Ovary (tissue), 10 donors: ENCODE measurements at places on chromosomes 11 and 22.

- no peak for DNase-seq
- no peaks in the 10 kb centered on the region for H3K4me1 ChIP-seq
- H3K36me3 ChIP-seq = no peaks in the 10 kb centered on the region
- no peak overlapping the region for H3K27ac ChIP-seq
These were observed 12.8 kb upstream of the SMIM38 start for GRCh38 chr11:69142895-69143294.

DNA sequence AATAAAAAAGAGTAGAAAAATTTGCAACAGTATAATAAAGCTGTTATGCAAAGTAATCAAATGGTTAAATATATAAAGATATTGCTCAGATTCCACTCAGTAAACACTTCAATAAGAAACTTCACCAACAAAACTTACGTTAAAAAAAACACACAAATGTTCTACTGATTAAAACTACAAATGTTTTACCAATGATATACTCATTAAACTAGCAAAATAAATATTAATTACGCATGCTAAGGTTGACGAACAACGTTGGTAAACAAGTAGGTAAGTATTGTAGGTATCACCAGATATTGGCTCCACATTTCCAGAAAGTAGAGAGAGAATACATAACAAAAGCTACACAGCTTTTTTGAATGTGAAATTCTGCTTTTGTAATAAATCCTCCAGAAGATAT, 12.6 kb downstream of the RDX start:
- no peak overlapping the region for H3K27ac ChIP-seq
- no peak overlapping the region for H3K4me3 ChIP-seq
- peaks cover 12% of the 10 kb centered on the region for H3K4me1 ChIP-seq

- no peaks in the 10 kb centered on the region for H3K36me3 ChIP-seq
- H3K4me3 ChIP-seq = no peak overlapping the region
- DNase-seq = no peak
- no peak overlapping the region for H3K27ac ChIP-seq
- H3K27me3 ChIP-seq = no peaks in the 10 kb centered on the region
These were observed 8.8 kb downstream of the CRY2 start for GRCh38 chr11:45856044-45856468.

DNA sequence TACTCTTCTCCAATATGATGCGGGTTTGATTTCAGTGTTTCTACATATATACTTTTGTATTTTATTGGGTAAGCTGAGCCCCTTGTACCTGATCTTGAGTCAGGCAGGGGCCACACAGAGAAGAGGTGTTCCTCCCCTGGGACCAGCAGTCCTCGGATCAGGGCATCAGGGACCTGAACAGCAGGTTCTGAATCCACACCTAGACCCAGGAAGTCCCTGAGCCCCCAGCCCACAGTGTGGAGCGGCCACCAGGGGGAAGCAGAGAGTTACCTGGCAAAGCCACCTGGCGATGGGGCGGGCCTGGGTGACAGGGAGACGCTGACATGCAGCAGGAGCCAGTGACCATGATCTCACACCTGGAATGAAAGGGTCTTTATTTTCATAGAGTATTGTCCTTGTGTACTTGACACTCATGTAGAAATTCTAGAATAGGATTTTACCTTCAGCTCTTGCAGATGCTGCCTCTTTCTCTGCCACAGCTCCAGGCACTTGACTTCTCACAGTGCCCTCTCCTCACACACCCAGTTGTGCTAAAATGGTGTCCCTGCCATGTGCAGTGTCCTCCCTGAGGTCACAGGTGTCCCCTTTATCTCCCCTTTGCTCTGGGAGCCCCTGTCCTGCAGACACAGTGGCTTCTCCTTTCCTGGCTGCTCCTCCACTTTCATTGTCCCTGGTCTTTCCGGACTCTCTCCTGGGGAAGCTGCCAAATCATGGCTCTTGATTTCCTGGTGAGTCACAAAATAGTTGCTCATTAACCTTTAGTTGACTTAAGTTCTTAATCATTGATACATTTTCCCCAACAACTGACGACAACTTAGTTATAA, 48.5 kb downstream of the GGTLC2 start:
- no peaks in the 10 kb centered on the region for H3K4me1 ChIP-seq
- H3K27me3 ChIP-seq = no peaks in the 10 kb centered on the region

GRCh38 chr11:79392161-79392560, 48.7 kb downstream of the TENM4 start:
- no peak overlapping the region for H3K4me3 ChIP-seq
- no peaks in the 10 kb centered on the region for H3K27me3 ChIP-seq
- H3K36me3 ChIP-seq = no peaks in the 10 kb centered on the region
- H3K27ac ChIP-seq = no peak overlapping the region

DNA sequence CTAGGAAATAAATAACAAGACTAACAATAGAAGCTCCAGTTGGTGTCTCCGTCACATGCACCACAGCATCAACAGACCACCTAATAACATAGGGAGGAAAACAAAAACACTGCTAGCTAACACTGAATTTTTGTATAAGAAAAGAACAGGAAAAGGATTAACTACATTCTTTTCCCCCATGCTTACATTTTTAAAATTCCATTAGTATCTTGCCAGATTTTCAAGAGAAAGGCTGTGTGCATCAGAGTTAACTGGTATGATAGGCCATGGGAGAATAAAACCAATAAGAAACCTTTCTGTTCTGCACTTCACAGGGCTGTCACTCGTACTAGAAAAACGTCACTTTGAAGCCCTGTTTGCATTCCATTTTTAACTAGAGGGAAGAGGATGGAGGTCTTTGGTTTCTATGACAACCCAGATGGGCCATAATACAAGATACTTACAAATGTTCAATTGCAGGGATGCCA, 79.0 kb downstream of the LARGE2 start:
- no peak overlapping the region for H3K27ac ChIP-seq
- H3K4me1 ChIP-seq = no peaks in the 10 kb centered on the region
- no peak overlapping the region for H3K4me3 ChIP-seq
- no peak for DNase-seq
- H3K27me3 ChIP-seq = no peaks in the 10 kb centered on the region

GRCh38 chr11:41413843-41414242, 45.6 kb downstream of the LRRC4C start:
- H3K4me1 ChIP-seq = no peaks in the 10 kb centered on the region
- H3K27ac ChIP-seq = no peak overlapping the region
- H3K36me3 ChIP-seq = no peaks in the 10 kb centered on the region
- H3K4me3 ChIP-seq = no peak overlapping the region
- H3K27me3 ChIP-seq = no peaks in the 10 kb centered on the region

DNA sequence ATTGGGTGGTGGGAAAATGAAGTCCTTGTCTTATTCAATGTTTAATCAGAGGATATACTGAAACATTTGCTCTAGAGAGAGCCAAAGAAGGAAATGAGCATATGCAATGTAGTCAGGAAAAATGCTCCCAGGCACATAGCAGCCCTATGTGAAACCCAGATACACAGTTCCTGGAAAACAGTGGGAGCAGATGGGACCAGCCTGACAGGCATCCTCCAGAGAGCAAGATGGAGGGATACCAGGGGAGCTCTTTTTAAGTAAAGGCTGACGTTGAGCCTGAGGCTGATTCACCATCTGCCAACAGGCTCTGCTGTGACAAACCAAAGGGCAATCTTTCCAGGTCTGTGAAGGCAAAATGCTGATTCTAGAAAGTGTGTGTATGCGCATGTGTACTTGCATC, 559.4 kb upstream of the KIRREL3 start:
- H3K36me3 ChIP-seq = no peaks in the 10 kb centered on the region
- no peaks in the 10 kb centered on the region for H3K4me1 ChIP-seq
- no peak overlapping the region for H3K27ac ChIP-seq

- no peak overlapping the region for H3K4me3 ChIP-seq
- DNase-seq = no peak
- H3K36me3 ChIP-seq = no peaks in the 10 kb centered on the region
- H3K4me1 ChIP-seq = no peaks in the 10 kb centered on the region
- H3K27me3 ChIP-seq = no peaks in the 10 kb centered on the region
These were observed 215.1 kb downstream of the PGR start for GRCh38 chr11:100914415-100915110.

GRCh38 chr11:121733858-121734257, 281.1 kb upstream of the SORL1-AS1 start:
- no peak overlapping the region for H3K27ac ChIP-seq
- no peak overlapping the region for H3K4me3 ChIP-seq
- no peaks in the 10 kb centered on the region for H3K36me3 ChIP-seq
- no peaks in the 10 kb centered on the region for H3K4me1 ChIP-seq

- H3K27me3 ChIP-seq = no peaks in the 10 kb centered on the region
- no peak for DNase-seq
- H3K4me3 ChIP-seq = no peak overlapping the region
- peaks cover 3% of the 10 kb centered on the region for H3K4me1 ChIP-seq
- H3K27ac ChIP-seq = no peak overlapping the region
These were observed 58.3 kb upstream of the EMID1 start for GRCh38 chr22:29147331-29147899.

- H3K4me1 ChIP-seq = peaks cover 2% of the 10 kb centered on the region
- no peak overlapping the region for H3K27ac ChIP-seq
- DNase-seq = no peak
- no peaks in the 10 kb centered on the region for H3K27me3 ChIP-seq
These were observed 20.7 kb upstream of the SLC22A12 start for GRCh38 chr11:64570341-64570740.

DNA sequence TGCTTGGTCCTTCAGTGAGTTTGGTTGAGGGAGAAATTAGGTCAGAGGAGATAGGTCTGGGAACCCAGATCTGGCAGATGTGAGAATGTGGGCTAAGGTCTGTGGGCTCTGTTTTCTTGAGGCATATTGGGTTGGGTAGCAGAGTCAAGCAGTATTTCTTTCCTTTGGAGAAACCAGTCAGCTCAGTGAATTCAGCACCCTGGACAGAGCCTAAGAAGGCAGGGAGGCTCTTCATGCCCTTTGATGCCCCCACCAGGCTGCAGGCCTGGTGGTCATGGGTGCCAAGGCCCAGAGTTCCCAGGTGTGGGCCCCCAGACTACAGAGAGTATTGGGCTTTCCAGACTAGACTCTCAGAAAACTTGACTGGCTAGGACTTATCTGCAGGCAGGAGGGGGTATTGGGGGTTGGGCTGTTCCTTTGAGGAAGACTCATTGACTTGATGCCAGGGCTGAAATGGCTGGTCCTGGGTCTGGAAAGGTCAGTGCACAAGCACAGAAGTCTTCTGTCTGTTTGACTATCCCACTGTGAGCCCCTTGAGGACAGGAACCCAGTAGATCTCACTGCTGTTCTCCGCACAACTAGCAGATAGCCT, 45.3 kb upstream of the NECTIN1 start:
- no peak overlapping the region for H3K4me3 ChIP-seq
- H3K4me1 ChIP-seq = peaks cover 3% of the 10 kb centered on the region
- no peaks in the 10 kb centered on the region for H3K36me3 ChIP-seq
- no peaks in the 10 kb centered on the region for H3K27me3 ChIP-seq

DNA sequence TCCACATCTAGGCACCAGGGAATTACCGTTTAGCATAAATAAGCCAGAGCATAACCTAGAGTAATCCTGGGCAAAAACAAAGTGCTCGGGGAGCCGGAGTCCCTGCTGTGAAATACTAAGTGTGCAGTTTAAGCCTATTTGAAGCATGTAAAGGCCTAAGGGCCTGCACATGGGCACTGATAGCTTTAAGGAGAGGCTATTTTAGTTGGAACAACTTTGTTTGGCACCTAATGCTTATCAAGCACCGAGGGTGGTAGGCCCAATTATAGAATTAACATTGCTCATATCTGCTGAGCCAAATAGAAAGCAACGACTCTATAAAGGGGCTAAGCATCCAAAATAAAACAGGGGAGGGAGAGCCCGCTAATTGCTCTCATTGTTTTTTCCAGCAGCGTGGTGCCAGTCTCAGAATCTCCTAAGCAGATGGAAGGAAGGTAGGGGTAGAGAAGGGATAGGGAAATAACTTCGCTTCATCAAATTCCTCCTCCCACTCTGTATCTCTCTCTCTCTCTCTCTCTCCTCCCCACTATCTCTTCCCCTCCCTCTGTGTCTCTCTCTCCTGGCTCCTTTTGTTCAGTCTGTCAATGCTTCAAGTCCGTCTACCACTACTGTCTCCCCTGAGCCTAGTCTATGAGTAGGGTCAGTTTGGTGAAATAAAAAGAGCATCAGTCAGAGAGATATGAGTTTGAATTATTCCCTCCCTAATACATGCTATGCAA, 292.8 kb downstream of the NXPE2 start:
- no peaks in the 10 kb centered on the region for H3K27me3 ChIP-seq
- H3K36me3 ChIP-seq = no peaks in the 10 kb centered on the region
- H3K4me3 ChIP-seq = no peak overlapping the region
- no peak for DNase-seq
- no peaks in the 10 kb centered on the region for H3K4me1 ChIP-seq
- no peak overlapping the region for H3K27ac ChIP-seq

DNA sequence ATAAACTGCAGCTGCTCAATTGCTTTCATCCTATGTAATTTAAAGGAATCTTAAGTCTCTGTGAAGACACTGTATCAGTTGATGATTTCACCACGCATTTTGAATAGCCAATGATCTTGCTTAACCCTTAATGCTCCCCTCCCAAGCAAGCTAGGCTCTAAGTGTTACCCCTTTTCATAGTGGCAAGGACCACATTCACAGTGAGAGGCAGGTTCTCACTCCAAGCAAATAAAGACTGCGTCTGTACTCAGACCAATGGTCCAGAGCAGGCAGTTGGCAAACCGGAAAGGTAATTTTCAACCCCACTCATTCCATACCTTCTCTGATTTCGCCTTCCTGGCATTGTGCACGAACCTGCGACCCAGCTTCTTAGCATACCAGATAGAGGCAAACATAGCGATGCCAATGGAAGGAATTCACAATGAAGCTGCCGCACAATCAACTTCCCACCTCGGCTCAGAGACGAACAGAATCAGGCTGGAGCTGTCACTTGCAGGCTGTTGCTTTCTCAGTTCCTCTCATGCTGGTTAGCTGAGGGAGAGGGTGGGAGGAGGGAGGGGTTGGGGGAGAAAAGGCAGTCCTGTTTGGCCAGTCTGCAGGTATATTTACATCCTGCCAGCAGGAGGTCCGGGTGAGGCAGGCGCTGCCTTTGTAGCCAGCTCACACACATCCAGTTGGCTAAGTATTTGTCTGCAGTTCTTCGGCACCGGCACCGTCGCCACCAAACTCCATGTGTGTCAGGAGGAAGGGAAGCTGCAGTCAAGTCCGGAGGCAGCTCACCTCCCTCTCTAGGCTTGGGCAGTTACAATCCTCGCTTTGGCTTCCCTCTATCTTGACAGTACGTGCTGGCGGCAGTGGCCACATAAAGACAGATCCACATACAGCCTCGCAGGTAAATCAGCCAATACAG, 1151.2 kb upstream of the CCDC90B start:
- no peak overlapping the region for H3K27ac ChIP-seq
- no peaks in the 10 kb centered on the region for H3K27me3 ChIP-seq
- H3K4me1 ChIP-seq = no peaks in the 10 kb centered on the region
- peak; percentile 11 for DNase-seq
- H3K36me3 ChIP-seq = no peaks in the 10 kb centered on the region
